ENCODE measurements at places on chromosomes 13 and 19. TPM values are rescaled to one million over a fixed set of nuclear protein-coding genes. Genes with fewer than 3 reads are reported as not detected.

Gene LAIR1
- total RNA-seq, result 7.7 TPM

Gene ZNF665
- 2.3 TPM for total RNA-seq

Gene APOC1
- 2.1 TPM for total RNA-seq

GRCh38 chr19:2488942-2489731, 13.2 kb downstream of the GADD45B start:
- DNase-seq, result no peak

- no peak for DNase-seq
Measured at GRCh38 chr13:77176350-77176749, 149.4 kb upstream of the FBXL3 start.

DNA sequence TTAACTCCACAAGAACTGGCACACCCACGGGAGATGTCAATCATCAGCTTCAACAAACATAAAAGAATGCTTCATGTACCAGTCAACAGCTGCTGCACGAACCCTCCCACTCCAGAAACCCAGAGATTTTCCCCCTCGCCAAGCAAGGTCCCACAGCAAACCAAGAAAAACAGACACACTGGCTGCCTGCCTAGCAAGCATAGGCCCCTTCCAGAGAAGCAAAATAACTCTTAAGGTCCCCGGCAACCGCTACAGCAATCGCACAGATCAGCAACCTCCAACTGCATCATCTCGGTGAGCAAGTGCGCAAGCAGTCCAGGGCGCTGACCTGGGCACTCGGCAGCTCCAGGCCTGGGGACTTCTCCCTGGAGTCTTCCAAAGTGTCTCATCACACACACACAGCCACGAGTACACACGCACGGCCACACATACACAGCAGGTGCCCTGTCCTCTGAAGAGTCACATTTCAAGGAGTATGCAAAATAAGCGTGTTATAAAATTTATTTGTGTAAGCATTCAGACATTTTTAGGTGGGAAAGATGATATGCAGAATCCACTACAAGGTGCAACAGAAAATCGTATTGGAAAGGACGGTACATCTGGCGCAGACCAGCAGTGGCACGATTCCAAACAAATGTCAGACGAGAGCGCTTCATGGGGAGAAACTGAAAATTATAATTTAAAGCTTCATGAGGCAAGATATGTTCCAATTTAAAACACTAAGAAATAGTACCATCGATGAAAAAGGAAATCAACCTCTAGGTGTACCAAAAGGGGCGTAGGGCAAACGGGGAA, 125.0 kb downstream of the STK24 start:
- DNase-seq, result no peak

GRCh38 chr13:50701469-50701868, 142.0 kb downstream of the DLEU7 start:
- no peak for DNase-seq

DNA sequence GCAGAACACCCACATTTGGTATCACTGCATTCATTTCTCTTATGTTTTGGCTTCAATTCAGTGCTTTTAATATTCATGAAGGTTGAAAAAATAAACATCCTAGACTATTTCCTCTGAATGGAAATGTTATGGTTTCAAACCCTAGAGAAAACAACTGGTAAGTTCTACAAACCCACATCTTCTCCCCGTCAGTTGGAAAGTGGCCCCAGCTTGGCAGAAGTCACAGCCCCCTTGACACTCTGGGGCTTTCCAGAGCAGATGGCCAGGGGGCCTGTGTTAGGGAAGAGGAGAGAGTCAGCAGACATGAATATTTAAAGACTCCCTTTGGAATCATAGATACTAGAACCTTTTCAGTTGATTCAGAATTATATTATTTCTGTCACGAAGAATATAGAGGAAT, 123.9 kb downstream of the SHISA2 start:
- no peak for DNase-seq

- DNase-seq, result no peak
Measured at GRCh38 chr13:91056746-91057145, 290.7 kb upstream of the MIR17HG start.

DNA sequence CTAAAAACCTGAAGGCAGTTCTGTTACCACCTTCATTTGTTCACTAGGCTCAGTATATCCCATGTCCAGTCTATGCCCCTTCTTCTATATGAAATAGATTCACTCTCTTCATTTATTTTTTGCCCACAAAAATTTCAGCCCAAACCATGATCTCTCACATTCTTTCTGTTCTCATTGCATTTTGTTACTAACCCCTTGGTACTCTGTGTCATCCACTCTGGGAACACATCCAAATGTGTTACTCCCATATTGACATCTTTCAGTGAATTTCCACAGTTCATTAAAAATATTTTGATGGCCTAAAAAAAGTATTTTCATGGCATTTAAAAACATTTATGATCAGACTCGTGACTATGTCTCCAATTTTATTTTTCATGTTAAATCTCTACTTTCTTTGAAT, 378.9 kb downstream of the SLITRK1 start:
- DNase-seq, result no peak

DNA sequence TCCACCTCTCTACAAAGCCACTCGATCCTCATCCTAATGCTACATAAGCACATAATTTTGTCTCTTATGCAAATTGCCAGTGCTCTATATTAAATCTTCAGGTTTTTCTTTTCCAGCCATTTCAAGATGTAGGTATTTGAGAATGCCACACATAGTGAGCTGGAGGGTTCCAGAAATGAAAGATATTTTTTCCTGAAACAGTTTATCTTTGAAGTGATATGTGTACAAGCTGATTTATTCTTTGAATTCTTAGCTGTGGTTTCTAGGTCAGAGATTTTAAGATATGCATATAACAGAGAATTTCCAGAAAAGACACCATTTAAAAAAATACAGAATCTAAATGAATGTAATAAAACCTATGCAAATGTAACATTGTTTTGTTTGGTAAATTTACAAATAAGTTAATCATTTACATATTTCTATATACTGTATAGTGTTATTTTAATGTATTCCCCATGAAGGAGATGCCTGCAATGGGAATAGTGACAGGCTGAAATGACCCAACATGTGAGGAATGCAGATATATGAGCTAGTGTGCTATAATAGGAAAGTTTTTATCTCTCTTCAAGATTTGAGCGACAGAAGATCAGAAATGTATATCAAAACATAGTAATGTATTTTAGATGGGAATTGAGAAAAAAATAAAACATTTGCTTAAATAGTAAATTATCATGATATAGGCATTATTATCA, 570.2 kb downstream of the SLITRK1 start:
- DNase-seq, result no peak

DNA sequence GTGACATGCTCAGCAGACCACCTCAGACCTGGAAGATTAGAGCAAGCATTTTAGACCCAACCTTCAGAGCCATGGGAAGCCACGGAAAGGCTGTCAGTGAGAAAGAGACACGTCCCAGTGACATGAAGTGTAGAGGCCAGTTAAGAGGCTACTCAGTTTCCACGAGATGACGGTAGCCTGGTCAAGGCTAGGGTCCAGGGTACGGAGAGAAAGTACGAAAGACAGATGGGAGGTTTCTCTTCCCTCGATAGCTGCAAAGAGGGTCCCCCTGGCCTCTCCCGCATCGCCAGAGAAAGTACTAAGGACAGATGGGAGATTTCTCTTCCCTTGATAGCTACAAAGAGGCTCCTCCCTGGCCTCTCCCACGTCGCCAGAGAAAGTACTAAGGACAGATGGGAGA, 8.6 kb downstream of the ZSCAN5A start:
- DNase-seq, result no peak

DNA sequence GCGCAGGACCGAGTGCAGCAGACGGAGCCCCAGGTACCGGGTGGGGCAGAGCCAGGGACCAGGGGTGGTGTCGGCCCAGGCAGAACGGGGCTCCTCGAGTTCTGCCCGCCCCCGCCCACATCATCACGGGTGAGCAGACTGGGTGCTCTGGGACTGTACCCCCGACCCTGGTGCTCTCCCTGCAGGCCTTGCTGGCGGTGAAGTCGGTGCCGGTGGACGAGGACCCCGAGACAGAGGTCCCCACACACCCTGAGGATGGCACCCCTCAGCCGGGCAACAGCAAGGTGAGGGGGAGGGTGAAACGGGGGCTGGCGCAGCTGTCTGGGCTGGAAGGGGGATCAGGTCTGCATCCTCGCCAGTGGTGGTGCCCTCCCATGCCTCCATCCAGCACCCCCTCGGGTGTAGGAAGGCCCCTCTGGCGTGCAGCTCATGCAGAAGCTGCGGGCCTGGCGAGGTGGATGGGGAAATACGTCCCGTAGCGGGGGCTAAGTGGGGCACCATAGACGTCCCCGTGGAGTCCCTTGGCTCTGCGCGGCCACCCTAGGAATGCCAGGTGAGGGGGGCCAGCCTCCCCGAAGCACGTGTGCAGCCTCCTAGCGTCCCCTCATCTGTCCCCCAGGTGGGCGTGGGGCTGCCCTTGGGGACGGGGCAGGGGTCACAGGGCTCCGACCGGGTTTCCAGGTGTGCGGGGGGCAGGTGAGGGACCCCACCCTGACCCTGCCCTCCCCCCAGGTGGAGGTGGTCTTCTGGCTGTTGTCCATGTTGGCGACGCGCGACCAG, 6.4 kb downstream of the APC2 start:
- DNase-seq, result no peak

DNA sequence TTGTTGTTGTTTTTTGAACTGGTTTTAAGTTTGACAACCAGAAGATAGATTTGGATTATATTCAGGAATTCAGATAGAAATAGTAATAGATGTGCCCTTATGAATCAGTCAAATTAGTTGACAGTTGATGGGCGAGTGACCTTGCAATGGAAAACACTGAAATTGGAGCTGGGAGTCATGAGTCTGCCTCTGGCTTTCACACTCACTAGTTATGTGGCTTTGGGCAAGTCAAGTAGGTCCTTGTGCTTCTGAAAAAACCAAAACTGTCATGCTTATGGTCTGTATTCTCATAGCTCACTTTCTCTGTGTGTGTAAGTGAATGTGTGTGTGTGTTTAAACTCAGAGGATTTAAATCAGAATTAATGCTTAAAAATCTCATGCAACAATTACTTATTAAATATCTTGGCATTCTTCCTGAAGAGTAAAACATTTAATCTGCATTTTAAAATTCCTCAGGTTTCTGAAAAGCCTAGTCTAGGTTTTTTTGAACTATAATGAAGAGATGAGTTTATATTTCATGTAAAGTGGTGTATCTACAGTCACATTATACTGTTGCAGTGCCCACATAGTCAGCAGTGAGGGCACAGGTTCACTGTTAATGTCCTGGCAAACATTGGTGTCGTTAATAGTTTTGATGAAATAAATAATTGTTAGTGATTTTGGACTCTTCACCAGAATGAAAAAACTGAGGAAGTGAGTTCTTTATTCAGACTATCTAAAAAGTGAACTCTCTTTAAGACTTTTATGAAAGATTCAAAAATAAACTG, 32.5 kb downstream of the UCHL3 start:
- DNase-seq, result no peak

Measured in activated CD4-positive, alpha-beta T cell treated with anti-CD3 and anti-CD28 coated beads, Interleukin-2, amount 10 ng/mL, durations not matched to agents 24 days and 14 days (primary cell).